Bronchial epithelial cell (primary cell): ENCODE measurements at places on chromosomes 6 and 20.

DNA sequence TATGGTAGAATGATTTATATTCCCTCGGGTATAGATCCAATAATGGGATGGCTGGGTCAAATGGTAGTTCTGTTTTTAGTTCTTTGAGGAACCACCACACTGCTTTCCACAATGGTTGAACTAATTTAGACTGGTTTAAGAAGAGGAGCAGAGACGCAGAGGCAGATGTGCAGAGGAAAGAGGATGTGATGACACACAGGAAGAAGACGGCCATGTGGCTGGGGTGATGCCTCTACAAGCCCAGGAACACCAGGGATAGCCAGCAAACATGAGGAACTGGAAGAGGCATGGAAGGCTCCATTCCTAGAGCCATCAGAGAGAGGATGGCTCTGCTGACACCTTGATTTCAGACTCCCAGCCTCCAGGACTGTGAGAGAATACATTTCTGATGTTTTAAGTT is 218.3 kb upstream of the DTNBP1 start:
- peak; percentile 63 for DNase-seq

DNA sequence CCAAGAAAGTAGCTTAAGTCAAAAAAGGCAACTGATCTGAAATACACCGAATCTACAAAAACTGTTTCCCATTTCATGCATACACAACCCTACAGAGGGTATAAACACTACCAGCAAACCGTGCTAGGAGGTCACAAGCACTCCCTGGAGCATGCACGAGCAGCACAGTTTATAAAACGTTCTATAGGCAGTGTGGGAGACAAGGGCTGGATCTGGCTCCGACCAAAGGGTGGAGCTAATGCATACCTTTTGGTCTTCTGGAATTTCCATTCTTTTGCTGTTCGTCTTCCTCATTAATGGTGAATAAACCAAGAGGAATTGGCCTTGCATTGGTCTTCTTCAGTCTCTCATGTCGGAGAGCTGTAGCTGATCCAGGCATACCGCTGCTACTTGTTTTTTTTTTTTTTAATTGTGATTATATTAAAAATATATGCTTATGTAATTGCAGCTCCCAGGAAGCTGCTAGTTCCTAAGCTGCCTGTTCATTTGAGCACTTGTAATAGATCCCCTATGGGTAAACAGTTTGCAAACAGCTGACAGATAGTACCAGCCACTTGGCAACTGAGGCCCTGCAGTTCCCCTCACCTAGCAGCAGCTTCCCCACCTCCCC is 24.5 kb downstream of the MAP7 start:
- DNase-seq = peak; percentile 69

GRCh38 chr6:46490425-46491200 is 636 bp downstream of the RCAN2 start:
- DNase-seq = no peak

DNA sequence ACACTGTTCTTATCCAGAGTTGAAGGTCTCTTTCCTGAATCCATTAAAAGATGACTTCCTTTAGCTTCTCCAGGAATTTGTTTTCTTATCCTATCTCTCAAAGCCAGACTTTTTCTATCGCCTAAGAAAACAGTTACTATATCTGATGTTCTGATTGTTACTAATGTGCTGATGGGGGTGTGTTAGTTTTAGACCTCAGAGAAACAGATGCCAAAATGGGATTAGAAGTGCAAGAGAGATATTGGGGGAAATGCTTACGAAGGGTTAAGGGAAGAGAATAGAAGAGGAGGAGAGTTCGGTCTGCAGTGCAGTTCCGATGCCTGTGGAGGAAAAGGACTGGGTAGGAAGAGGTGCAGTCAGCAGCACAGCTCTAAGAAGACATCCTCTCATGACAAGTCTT is 35.7 kb upstream of the ADGRG6 start:
- DNase-seq = no peak

DNA sequence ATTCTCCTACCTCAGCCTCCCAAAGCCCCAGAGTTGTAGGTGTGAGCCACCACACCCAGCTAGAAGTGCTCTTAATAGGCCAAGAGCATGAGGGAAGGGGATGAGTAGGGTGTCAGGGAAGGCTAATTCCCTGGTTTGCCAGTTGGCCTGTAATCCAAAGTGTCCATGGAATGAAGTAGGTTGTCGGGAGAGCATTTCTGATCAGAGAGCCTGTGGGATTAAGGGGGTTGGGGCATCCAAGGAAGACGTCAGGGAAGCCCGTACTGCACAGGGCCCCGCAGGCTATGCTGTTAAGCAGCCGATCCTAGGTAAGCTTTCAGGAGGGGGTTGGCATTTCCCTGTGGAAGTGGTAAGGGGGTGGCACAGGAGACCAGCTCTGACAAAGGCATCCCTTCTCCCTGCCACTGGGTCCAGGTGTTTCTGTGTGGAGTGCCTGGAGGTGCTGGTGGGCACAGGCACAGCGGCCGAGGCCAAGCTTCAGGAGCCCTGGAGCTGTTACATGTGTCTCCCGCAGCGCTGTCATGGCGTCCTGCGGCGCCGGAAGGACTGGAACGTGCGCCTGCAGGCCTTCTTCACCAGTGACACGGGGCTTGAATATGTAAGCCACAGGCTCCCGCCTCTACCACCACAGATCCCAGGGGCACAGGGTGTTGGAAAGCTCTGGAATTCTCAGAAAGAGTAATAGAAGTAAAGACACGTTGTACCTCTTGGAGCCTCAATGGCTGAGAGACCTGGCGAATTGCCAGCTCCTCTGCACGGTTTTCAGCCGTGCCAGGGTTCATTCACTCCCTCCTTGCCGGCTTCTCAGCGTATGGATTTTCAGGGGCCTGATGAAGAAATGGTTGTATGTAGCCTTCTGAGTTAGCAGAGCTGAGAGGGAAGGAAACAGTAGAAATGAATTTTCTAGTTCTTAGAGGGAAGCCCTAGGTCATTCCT is 21.4 kb upstream of the MAPRE1 start:
- DNase-seq = no peak

- DNase-seq = no peak
Observed at GRCh38 chr20:13174402-13174801, 46.7 kb upstream of the ISM1 start.

GRCh38 chr20:38252292-38253288 is 7.9 kb downstream of the KIAA1755 start:
- DNase-seq = no peak

DNA sequence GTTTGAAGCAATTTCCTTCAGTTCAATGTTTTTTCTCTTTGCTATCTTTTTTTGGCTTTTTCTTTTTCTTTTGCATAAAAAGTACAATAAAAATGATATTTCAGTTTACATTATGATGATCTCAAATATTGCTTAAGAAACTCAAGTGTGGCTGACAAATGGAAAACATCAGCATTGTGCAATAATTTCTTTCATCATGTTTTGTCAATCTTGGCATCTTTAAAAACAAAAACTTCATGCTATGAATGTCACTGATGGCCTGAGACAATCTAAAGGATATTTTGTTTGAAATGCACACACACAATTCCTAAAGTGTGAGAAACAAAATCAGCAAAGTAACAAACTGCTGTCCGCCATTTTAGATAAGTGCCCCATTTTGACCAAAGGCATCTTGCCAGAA is 13.9 kb upstream of the MTCL3 start:
- DNase-seq = peak; percentile 36

GRCh38 chr20:36642136-36642535 is 3.9 kb downstream of the SLA2 start:
- no peak for DNase-seq

DNA sequence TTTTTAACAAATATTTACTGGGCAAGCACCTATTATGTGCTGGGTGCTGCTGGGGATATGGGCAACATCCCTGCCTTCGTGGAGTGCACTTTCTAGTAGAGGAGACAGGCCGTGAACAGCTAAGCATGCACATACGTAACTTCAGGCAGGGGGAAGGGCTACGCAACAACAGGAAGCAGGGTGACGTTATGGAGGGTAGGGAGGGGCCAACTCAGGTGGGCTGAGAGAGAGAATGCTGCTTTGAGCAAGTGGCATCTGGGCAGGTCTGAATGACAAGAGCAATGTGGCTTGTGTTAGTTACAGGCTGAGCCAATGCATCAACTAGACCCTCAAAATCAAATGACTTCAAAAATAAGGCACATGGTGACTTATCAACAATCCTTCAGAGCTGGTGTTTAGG is 112.1 kb downstream of the CDC5L start:
- no peak for DNase-seq

DNA sequence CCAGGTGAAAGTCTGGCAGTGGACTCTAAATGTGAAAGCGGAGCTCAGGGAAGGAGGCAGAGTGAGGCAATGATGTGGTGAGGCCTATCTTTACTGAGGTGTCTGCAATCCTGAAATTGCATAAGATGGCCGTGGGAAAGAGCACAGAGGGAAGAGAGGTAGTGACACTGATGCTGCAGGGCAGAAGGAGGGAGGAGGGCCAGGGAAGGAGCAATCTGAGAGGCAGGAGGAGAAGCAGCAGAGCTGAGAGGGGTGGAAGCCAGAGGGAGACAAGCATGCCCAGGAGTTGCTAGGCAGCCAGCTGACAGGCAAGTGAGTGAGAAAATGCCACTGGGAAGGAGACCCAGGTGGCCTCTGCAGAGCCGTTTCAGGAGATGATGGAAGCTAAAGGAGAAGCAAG is 97.4 kb upstream of the CNR1 start:
- DNase-seq = no peak

DNA sequence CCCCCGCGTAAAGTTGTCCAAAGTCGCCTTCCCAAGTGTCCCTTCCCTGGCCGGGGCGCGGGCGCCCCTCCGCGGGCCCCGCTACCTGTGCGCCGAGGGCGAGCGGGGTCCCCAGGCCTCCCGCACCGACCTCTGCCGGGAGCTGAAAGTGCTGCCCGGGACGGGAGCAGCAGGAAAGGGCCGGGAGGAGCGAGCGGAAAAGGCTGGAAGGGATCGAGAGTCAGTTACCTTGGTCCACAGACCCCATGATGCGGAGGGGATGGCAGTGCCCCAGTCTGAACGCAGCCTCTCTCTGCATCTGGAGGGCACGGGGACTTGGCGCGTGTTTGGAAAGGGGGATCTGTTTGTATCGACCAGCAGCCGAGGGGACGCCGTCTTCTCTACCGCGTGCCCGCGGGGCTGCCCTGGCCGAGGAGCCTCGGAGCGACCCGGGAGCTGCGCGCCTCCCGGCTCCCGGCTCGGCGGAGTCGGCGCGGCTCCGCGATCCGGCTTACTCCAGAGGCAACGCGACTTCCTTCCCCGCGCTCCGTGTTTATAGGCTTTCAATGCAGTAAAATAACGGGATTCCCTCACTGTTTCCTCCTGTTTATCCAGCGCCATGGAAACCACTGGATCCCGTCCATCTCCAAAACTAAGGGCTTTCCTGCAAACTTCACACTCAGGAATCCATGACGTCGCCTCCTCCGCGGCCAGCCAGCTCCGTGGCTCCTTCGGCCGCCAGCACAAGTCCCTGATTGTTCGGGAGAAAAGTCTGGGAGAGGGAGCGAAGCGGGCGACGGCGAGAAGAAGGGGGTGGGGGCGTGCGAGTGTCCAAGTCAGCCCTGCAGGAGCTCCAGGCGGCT is 20.0 kb upstream of the NFATC2 start:
- peak; percentile 71 for DNase-seq

GRCh38 chr6:41449399-41450245 is 96.6 kb upstream of the FOXP4 start:
- DNase-seq = no peak

DNA sequence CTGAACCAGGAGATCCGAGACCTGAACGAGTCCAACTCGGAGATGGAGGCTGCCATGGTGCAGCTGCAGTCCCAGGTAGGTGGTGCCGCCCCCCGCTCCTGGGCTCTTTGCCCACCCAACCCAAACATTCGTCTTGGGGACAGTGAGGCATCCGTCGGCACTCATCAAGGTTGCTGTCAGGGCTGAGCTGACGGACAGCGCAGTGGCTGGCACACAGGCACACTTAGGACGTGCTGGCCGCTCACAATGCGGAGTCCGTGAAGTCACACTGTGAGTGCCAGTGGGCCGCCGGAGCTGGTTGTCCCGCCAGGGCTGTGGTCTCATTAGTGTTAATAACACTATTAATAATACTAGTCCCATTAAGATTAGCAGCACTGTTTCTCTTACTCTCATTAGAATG is 18.2 kb upstream of the PCMTD2 start:
- no peak for DNase-seq

DNA sequence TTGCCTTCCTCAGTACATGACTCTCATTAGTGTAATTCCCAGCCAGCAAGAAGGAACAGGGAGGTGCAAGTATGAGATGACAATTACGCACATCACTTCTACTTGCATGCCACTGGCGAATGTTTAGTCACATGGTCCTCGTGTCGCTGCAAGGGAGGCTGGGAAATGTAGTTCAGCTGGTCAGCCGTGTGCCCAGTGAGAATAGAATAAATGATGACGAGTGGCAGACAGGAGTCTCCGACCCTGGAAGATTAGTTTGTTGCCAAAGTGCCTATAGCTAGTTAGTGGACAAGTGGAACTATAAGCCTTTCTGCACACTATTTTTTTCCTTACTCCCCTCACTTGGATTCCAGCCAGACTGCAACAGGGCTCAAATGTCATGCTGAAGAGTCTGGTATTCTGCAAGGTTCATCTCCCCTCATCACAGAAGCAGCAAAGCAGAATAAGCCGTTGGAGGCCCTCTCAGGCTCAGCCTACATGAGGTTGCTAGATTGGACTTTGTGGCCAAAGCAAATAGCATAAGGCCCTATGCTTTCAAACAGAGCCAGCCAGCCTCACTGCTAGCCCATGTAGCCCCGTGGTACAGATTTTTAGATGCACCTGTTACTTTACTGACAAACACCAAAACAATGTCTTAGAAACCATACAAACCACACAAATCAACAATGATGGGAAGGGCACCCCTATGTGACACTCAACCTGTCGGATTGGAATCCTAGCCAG is 9.7 kb downstream of the LINC00237 start:
- DNase-seq = peak; percentile 58

GRCh38 chr6:6518631-6519427 is 69.7 kb upstream of the LY86 start:
- no peak for DNase-seq

DNA sequence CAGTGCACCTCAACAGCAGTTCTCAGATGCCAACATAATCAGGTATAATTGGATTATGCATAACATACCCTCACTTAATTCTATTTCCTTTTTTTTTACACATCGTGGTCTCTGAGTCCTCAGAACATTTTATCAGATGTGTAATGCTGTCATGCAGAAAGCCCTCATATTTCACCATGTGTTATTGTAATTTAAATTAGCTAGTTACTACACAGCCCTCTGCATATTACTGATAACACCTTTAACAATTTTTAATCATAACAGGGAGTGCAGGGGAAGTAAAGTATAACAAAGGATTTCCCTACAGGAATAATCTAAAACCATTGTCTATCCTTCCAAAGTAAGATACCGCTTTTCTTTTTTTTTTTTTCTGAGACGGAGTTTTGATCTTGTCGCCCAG is 91.9 kb upstream of the CCDC28A start:
- no peak for DNase-seq

DNA sequence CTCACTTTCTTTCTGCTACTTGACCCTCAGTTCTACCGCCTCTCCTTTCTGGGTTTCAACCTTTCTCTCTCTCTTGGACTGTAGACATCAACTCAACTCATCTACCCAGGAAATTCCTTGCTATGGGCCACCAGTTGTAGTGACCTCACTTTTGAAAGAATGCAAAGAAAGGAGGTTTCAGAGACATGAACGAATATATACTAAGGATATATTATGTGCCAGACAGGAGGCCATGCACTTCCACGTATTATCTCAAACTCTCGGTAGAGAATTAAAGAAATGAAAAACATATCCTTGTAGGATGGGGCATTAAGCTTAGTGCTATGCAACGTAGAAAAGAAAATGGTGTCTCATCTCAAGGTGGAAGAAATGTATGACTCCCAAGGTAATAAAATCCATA is 67.3 kb upstream of the NT5E start:
- no peak for DNase-seq
